Hematopoietic multipotent progenitor cell treated with erythropoietin and hydrocortisone succinate and interleukin-3 and kit ligand, for 17 days (in vitro differentiated cells): ENCODE measurements at places on chromosomes 7 and 10.

- DNase-seq = no peak
Observed at GRCh38 chr7:122433765-122434164, 129.2 kb upstream of the FEZF1 start.

- no peak for DNase-seq
Observed at GRCh38 chr7:12567015-12567414, 3.5 kb upstream of the SCIN start.

DNA sequence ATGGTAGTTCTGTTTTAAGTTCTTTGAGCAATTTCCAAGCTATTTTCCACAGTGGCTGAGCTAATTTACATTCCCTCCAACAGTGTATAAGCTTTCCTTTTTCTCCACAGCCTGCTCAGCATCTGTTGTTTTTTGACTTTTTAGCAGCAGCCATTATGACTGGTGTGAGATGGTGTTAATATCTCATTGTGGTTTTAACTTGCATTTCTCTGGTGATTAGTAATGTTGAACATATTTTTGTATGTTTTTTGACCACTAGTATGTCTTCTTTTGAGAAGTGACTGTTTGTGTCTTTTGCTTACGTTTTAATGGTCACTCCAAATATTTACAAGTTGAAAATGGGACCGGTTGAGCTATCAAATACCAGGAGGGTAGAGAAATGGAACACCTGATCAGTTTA is 20.4 kb downstream of the GNG11 start:
- no peak for DNase-seq

- DNase-seq = no peak
Observed at GRCh38 chr7:115635376-115635775, 395.2 kb downstream of the TFEC start.

GRCh38 chr7:105756367-105756766 is 120.0 kb downstream of the ATXN7L1 start:
- no peak for DNase-seq

DNA sequence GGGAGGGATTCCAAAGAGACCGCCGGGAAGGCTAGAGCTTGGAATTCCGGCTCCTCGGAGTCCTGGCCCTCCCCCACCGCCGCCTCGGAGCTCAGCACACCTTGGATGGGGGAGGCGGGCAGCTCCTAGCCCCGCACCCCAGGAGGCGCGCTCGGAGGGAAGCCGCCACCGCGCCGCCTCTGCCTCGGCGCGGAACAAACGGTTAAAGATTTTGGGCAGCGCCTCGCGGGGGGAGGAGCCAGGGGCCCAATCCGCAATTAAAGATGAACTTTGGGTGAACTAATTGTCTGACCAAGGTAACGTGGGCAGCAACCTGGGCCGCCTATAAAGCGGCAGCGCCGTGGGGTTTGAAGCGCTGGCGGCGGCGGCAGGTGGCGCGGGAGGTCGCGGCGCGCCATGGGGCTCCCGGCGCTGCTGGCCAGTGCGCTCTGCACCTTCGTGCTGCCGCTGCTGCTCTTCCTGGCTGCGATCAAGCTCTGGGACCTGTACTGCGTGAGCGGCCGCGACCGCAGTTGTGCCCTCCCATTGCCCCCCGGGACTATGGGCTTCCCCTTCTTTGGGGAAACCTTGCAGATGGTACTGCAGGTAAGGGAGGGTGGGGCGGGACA is at the start of gene CYP26A1:
CYP26A1 (plus strand) TSS at position 355 of the 608 bp plus-strand sequence; CDS start at position 397, 42 bp downstream.
- DNase-seq = no peak

DNA sequence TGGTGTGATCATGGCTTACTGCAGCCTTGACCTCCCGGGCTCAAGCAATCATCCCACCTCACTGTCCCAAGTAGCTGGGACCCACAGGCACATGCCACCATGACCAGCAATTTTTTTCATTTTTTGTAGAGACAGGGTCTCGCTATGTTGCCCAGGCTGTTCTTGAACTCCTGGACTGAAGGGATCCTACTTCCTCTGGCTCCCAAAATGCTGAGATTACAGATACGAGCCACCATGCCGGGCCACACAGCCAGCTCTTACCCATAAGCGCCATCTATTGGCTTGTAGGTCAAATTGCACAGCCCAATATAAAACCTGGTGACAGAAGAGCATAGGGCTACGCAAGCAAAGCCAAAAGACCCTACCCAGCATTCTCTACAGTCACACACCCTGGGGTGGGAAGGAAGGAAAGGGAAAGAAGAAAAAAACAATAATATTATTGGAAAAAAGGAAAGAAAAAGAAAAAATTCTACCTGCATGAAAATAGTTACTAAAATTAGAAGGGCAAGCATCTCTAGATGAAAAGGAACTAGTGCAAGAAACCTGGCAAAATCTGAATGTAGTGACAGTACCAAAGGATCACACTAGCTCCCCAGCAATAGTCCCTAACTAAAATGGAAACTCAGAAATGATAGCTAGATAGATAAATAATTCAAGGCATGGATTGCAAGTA is 29.4 kb upstream of the AMPH start:
- DNase-seq = no peak

- no peak for DNase-seq
Observed at GRCh38 chr7:1533255-1533546, 2.7 kb downstream of the MAFK start.

GRCh38 chr7:7653593-7654187 is 13.1 kb downstream of the UMAD1 start:
- DNase-seq = peak; percentile 60

GRCh38 chr7:80392229-80393169 is 119.4 kb downstream of the GNAT3 start:
- no peak for DNase-seq

- no peak for DNase-seq
Observed at GRCh38 chr10:3704565-3705325, 80.3 kb downstream of the KLF6 start.

- no peak for DNase-seq
Observed at GRCh38 chr7:28490831-28491230, 78.5 kb downstream of the CREB5 start.

DNA sequence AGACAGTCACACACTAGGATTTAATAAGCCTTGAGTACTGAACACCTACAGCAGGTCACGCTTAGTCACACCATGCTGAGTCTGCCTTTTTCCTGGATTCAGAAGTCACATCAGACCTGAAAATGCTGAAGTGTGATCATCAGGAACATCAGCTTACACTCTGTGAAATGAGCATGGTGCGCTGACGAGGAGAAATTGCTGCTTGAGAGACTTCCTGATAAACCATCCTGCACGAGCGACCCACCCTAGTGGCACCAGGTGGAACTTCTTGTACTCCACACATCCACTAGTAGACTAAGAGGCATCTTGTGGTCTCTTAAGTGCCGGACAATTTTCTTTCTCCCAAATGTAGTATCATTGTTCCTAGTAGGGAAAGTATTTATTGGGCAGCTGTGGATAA is 51.8 kb upstream of the MRLN start:
- peak; percentile 11 for DNase-seq

DNA sequence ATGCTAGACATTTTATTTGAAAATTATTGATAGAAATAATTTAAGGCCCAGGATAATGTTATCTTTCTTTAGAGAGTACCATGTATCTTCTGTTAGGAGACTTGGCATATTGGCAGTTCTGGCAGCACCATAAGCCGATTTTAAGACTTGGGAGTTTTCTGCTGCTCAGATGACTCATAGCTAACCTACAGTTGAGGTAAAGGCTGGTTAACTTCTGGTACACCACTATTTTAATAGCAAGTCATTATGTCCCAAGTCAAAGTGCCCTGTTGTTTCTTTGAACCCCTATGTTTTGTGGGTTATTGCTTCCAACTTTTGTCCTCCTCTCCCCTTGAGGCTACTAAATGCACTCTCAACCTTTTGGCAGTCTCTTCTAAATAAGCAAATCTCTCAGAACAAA is 25.2 kb downstream of the ATRNL1 start:
- DNase-seq = no peak

GRCh38 chr7:159159731-159160130 is 15.1 kb upstream of the VIPR2 start:
- no peak for DNase-seq

- no peak for DNase-seq
Observed at GRCh38 chr7:105188201-105188600, 174.2 kb downstream of the KMT2E start.

GRCh38 chr7:149245744-149246143 is 6.3 kb downstream of the ZNF212 start:
- DNase-seq = no peak

DNA sequence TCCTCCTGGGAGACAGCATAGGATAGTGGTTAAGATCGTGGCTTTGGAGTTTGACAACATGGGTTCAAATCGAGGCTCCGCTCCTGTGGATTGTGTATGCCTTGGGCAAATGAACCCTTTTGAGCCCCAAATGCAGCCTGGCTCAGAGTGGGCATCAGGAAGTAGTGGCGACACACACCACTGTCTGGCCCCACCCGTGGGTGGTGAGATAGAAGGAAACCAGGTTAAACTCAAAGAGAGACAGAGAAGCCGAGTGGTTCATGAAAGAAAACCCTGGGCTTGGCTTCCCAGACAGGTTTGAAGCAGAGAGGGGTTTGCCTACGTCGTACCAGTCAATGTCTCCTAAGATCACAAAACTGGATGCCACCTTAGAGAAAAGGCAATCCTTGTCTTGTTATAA is 57.7 kb downstream of the PRTFDC1 start:
- no peak for DNase-seq

GRCh38 chr7:120827371-120828118 is 30.4 kb downstream of the TSPAN12 start:
- DNase-seq = no peak

- no peak for DNase-seq
Observed at GRCh38 chr7:78523930-78524329, 725.4 kb downstream of the PHTF2 start.

DNA sequence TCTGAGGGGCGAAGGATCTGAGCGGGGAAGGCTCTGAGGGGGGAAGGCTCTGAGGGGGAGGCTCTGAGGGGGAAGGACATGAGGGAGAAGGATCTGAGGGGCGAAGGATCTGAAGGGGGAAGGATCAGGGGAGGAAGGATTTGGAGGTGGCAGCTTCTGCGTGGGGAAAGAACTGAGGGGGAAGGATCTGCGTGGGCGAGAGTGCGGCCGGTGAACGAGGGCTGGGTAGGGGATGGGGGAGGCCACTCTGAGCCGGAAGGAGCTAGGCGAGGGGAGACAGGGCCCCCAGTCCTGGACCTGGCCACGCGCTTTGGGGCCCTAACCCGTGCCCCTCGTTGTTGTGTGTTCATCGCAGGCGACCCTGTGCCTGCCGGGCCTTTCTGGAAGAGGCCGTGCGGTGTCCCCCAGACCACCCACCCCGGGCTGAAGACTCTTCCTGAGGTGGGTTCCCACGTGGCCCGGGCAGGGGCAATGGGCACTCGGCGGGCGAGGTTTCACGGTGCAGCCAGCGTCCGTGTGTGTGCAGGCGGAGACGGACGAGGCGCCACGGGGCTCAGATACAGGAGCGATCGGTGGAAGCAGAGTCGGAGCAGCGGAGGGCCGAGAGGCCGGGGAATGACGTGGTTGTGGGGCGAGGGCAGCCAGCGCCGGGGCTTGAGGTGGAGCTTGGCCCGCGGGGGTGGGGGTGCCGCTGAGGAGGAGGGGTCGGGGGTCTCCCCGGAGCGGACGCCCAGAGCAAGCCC is 2.0 kb downstream of the CALY start:
- no peak for DNase-seq

GRCh38 chr7:137904833-137905232 is 58.1 kb upstream of the DGKI start:
- no peak for DNase-seq

DNA sequence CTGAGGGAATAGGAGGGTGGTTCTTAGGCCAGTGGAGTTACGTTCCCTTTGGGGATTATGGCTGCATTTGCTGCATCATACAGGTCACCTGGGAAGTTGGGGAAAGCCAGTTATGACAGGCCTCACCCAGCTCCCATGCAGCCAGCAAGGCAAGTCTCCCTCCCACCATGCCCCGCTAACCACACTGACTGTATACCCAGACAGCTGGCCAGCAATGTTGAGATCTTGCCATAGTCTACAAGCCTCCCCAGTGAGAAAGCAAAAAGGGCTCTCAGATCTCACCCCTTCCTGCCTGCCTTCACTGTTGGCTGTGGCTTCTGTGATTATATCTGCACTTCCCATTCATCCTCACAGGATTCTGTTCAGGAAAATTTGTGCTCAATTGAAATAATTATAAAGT is 133.3 kb upstream of the HGF start:
- DNase-seq = no peak

GRCh38 chr7:30671793-30672465 is 10.3 kb downstream of the CRHR2 start:
- no peak for DNase-seq

DNA sequence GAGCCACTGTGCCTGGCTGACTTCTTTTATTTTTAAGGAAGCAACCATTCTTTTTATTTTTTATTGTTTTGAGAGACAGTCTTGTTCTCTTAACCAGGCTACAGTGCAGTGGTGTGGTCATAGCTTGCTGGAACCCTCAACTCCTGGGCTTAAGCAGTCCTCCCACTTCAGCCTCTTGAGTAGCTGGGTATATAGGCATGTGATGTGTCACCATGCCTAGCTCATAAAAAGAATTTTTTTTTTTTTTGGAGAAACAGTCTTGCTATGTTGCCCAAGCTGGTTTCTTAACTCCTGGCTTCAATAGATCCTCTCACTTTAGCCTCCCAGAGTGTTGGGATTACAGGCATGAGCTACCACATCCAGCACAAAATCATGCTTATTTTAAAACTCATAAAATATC is 5.8 kb downstream of the MCU start:
- no peak for DNase-seq

DNA sequence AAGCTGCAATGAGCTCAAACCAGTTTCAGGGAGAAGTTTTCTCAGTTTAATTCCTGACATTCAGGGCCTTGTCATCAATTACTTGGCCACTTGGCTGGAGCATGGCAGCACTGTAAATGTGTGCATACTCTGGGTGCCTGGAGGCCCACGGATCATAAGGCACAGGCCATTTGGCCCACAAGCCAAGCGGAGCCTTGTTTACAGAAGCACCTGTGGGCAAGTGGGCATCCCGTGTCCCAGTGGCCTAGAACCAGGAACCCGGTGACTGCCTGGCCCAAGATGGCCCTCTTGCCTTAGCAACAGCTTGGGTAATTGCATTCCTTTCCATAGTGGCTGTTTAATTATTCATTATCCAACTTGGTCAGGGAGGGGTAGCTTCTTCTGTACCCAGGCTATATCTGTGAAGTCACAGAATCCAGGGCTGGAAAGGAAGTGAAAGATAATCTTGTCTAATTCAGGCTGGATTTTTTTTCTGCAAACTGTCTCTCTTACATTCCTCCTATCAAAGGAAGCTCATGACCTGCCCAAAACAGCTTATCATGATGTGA is 426.4 kb upstream of the ZMIZ1 start:
- no peak for DNase-seq

- no peak for DNase-seq
Observed at GRCh38 chr10:59587756-59588140, 121.9 kb downstream of the SLC16A9 start.

- DNase-seq = no peak
Observed at GRCh38 chr10:133292919-133293809, 15.5 kb downstream of the TUBGCP2 start.
